HS-5 (cell line): ENCODE measurements at places on chromosomes 16 and 17.

GRCh38 chr16:1195393-1195666, 29.7 kb downstream of the TPSG1 start:
- DNase-seq, result no peak

GRCh38 chr16:50468749-50469078, 79.5 kb upstream of the NKD1 start:
- no peak for DNase-seq

- no peak for DNase-seq
These were observed 72.6 kb downstream of the LMF1 start for GRCh38 chr16:898216-898615.

DNA sequence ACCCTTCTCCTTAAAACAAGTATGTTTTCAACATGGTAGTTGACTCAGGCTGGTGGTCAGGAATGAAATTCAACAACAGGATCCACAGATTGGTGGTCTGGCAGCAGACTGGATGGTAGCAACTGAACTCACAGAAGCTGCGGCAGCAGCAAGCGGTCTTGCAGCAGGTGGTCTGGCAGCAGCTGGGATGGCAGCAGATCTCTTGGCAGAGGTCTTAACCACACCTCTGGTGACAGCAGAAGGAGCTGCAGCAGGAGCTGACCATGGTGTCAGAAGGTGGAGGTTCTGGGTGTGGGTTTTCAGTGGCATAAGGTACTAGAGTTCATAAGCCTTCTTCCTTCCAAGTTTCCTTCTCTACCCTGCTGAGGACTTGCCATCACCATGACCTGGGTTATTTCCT, 2.2 kb upstream of the KRTAP4-1 start:
- DNase-seq, result no peak

DNA sequence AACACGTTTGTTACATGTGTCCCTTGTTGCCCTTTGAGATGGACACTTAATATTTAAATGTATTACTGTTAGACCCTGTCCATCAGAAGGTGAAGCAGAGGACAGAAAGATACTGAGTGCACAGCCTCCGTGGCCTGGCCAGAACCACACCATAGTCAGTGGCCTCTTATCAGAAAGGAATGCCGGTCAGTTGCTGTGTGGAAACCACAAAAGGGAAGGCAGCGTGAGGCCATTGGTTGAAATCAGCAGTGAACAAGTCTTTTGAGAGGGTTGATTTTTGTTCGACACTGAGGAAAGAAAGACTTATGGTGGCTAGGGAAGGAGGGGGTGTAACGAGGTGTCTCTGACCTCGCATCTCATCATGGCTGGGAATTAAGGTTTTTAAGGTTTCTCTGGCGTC, 85.4 kb upstream of the CLEC18A start:
- no peak for DNase-seq

DNA sequence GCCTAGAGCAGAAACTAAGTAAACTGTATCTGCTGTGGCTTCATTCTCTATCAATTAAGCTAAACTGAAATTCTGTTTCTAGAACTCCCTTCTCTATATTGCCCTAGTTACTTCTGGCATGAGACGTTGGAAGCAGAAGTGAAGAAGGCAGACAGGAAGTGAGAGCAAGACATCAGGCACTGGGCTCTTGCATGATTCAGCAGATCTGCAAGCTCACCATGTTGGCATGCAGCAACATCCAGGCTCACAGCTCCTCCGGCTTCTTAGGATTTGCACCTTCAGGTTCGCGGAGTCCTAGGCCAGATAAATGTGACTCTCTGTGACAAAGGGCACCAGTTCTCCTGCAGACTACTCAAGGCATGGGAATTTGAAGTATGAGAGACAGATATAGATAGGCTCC, 148.3 kb downstream of the CDH8 start:
- DNase-seq, result no peak

GRCh38 chr16:67286441-67287235, 7.3 kb downstream of the PLEKHG4 start:
- no peak for DNase-seq

DNA sequence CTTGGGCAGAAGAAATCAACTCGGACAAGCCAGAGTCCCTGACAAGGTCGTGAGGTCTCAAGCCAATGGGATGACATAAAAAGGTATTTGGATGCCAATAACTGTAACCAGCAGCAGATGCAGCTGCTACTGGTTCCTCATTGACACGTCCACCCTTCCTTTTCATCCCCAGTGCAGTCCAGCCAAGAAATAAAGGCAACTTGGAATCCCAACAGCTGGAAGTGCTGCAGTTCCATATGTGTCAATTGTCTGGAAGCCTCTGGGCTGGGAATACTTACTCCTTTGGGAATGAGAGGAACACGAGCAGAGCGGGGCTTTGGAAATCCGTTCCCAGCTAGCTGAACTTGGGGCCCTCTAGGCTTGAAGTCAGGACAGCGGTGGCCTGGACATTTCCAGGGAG, 360.4 kb upstream of the ZFHX3 start:
- no peak for DNase-seq

DNA sequence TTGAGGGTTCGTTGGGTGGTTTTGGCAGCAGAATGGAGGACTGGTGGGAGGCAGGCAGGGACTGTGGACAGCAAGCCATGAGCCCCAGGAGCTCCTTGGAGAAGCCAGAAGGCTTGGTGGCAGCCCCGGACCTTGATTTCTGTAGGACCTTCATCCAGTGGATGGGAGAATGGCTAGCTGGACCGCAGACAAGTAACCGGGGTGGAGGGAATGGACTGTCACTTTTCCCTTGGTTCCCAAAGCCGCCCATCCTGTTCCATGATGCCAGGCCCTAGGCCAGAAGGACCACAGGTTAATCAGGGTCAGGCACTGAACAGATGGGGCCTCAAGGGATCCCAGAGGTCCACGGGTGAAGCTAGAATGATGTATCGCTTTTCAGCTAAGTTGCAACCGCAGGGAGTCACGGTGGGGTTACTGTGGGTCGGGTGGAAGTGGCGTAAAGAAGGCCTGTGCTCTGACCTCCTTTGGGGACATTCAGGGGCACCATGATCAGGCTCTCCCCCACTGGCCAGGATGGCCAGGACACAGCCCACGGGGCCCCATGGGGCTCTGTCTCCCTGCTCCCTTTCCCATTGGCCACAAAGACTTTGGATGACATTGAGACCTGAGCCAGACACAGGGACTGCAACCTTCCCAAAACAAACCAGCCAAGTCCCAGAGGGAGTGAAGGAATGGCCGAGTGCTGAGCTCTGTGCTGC, 66.9 kb upstream of the MRTFB start:
- no peak for DNase-seq

- DNase-seq, result no peak
These were observed 1.7 kb downstream of the METRNL start for GRCh38 chr17:83080858-83081683.

GRCh38 chr16:878072-878784, 77.7 kb upstream of the GNG13 start:
- DNase-seq, result no peak

DNA sequence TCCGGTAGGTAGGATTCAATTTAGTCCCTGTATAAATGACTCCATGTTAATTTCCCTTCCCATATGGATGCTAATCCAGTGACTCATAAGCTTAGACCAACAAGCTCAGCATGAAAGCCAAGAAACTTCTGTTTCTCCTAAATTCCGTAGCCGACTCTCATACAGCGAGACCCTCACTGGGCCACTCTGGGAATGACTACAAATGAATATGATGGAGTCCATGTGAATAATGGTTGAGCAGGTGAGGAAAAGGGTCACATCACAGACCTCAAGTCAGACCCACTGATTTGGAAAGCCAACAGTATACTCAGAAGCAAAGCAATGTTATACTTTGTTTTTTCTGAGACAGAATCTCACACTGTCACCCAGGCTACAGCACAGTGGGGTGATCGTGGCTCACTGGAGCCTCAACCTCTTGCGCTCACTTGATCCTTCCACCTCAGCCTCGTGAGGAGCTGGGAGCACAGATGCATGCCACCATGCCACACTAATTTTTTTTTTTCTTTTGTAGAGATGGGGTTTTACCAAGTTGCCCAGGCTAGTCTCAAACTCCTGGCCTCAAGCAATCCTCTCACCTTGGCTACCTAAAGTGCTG, 14.6 kb downstream of the RSL1D1 start:
- DNase-seq, result peak; percentile 70

GRCh38 chr16:80989801-80990200, 16.9 kb downstream of the CMC2 start:
- no peak for DNase-seq

- DNase-seq, result no peak
These were observed 14.6 kb upstream of the MMP2 start for GRCh38 chr16:55464375-55464774.

DNA sequence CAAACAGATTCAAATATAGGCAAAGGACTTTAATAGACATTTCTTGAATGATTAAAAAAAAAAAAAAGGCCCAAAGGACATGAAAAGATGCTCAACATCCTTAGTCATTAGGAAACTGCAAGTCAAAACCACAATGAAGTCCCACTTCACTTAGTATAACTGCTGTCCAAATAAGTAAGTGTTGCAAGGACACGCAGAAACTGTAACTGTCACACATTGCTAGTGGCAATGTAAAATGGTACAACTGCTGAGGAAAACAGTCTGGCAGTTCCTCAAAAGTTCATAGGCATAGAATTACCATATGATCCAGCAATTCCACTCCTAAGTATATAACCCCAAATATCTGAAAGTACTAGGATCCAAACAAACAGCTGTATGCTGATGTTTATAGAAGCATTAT, 112.7 kb downstream of the BRIP1 start:
- no peak for DNase-seq

- no peak for DNase-seq
These were observed at the start of gene MYCBPAP for GRCh38 chr17:50507871-50508572. Gene MYCBPAP, plus strand, starts transcription at chr17:50508439. Its CDS starts 236 bp downstream, at chr17:50508675.

DNA sequence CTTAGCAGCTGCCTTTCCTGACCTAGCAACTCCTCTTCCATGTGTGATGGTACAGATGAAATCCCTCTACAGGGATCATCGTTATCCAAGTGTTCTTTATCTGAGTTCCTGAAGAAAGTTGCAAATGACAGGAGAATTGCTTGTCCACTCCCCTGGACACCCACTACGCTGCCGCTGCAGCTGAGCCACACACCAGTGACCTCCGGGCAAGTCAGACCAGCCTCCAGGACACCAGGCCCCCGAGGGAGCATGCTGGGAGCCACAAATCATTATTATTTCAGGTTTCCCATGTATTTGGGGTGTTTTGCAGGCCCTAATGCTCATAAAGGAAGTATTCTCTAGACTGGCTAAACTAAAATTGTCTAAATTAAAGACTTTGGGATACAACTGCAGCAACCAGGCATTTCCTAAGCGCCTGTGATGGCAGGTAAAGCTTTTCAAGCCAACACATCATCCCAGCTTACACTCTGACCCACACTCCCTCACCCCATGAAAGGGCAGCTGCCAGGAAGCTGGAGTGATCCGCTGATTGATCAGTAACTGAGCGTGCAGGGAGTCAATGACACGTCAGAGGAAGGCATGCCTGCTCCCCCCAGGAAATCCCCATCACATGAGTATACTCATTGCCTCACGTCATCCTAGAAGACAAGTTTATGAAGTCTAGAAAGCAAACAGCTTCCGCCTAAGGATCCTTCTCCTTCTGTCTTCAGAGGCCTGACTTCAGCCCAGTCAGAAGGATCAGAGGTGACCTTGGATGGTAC, 14.4 kb downstream of the FA2H start:
- DNase-seq, result peak; percentile 56

DNA sequence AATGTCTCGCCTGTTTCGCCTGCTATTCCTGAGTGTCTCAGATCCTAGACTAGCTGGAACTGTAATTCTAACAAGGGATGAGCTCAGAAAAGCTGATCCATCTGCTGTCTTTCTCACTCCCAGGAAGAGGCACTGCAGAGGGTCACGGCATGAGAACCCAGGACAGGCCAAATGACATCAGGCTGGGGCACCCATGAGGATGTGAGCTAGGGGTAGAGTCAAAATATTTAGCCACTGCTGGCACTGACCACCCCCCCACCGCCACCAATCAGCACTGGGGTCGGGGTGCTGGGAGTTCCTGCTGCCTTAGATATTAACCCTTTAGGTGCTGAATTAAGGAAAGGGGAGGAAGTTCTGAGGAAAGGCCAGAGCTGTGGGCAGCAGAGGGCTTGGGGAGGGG, 112.4 kb downstream of the IRX3 start:
- DNase-seq, result no peak

DNA sequence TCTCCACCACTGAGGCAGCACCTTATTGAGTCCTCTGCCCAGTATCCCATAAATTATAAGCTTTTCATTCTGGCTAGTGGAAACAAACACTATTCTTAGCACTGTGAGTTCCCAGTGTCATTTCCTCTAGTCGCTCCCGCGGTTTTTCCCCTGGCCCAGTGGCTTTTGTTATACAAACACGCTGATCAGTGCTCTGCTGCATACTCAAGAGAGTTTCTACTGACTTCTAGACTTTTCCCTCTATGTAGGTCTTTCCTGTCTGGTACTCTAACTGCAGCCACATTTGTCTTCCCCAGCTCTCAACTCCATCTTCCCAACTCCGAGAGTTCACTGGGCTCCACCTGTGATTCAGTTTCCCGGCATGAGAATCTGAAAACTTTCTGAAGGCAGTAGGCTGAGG, 556.6 kb upstream of the SALL1 start:
- DNase-seq, result no peak

- DNase-seq, result no peak
These were observed 31.2 kb upstream of the ZNF469 start for GRCh38 chr16:88351491-88352101.

DNA sequence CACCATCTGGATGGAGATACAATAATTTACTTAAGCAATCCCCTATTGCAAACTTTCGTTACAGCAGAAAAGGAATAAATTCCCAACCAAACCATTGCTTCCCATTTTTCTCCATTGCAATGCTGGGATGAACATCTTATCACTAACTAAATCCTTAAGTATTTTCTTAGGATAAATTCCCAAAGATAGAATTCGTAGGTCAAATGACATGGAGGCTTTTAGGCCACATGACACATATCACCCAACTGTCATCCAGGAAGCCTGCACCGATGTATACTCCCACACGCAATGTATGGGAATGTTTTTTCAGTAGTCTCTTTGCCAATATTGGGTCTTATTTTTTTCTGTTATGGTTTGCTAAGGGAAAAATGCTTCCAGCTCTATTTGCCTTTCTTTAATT, 1.6 kb upstream of the TLCD2 start:
- no peak for DNase-seq

GRCh38 chr17:37259030-37259735, 116.6 kb upstream of the C17orf78 start:
- DNase-seq, result peak; percentile 34

- DNase-seq, result no peak
These were observed 43.4 kb downstream of the CPD start for GRCh38 chr17:30422171-30422570.

DNA sequence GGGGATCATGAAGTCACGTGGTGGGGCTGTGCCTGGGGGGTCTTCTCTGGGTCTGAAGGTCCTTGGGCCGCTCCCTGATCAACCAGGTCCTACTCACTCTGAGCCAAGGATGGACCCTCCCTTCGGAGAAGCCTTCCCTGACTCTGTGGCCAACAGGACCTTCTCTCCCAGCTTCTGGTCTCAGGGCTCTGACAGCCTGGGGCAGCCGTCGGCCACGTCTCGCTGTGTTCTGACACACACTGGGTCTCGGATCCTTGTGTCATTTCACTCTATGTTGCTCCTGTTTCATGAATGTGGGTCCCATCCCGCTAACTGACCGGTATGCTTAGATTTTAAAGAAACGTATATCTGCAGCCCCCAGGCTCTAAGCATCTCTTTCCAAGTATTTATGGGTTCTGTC, 256.1 kb downstream of the ENGASE start:
- DNase-seq, result no peak
